Hematopoietic multipotent progenitor cell treated with erythropoietin and hydrocortisone succinate and interleukin-3 and kit ligand, for 4 days (in vitro differentiated cells): ENCODE measurements at places on chromosomes 2 and 18.
A peak's percentile ranks its signal among the peaks of the same experiment; 100 is the strongest.

DNA sequence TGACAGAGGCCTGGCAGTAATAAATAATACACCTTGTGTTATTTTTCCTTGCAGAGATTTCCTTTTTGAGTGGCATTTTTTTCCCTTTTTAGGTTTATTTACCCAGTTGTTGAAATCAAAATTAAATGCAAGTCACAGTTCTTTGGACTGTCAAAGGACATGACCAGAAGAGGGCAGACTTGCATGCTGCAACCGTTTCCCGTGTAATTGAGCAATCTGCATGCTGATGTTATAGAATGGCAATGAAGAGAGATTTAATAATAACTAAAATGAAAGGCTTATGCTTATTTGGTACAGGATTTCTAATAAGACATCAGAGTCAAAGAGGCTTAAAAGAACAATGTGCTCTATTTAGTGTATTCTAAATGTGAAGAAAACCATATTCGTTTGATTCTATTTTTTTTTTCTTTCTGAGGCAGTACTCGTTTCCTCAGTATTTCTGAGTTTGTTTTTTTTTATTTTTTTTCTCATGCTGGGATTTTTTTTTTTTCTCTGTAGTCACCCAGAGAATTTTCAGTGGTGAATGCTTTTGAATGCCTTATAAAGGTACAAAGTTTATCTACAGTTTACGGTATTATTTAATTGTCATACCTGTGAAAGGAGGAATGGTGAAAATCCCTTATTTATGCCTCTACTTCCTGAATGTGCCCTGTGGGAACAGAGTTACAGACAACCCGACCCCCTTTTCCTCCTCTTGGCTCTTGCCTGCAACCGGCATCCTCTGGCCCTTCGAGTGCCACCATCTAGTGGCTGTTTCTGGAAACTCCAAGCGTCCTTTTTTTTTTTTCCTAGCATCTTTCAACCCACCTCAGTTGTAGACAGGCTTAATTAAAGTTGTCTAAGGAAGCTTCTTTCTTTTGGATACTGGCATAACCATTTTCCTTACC is 368.5 kb downstream of the LRRTM1 start:
- DNase-seq, result peak; percentile 77

- peak; percentile 10 for DNase-seq
These were observed 215.5 kb downstream of the TRIB2 start for GRCh38 chr2:12932192-12932591.

GRCh38 chr18:72152935-72153334 is 391.2 kb downstream of the CBLN2 start:
- no peak for DNase-seq

GRCh38 chr2:190819840-190820301 is 60.8 kb upstream of the GLS start:
- no peak for DNase-seq

GRCh38 chr2:170997893-170998597 is 69.0 kb downstream of the GORASP2 start:
- DNase-seq, result peak; percentile 30

- no peak for DNase-seq
These were observed 87.9 kb upstream of the ETAA1 start for GRCh38 chr2:67309281-67309680.

DNA sequence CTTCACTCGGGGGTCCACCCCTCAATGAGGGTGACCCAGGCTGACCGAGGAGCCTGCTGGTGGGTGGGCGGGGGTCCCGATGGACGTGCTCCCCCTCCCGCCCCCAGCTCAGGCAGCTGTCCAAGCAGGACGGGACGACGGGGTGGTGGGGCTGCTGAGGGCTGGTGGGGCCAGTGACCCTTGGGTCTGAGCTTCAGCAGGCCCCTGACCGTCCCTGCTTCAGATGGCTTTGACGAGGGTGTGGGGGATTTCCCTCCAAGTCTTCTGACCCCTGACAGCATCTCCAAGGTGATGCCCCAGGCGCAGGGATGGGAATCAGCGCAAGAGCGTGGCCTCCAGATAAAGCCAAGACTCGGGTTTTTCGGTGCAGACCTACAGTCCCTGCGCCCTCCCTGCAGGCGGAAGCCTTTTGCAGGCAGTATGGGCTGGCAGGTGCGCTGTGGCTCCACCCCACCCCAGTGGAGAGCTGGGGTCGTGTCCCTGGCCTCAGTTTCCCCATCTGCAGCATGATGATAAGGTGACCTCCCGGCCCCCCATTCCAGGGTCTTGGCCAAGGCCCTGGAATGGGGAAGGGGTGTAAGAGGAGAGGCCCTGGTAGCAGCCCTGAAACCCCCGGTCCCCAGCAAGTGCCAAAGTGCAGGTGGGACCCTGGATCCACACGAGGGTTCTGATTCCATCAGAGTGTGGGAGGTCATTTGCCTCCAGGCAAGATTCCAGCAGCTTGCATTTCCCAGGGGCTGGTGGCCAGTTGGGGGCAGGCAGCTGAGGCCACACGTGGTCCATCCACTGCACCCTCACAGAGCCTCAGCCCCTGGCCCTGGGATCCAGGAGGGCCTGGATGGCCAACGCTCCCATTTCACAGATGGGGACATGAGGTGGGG is 8.7 kb downstream of the CROCC2 start:
- DNase-seq, result no peak

DNA sequence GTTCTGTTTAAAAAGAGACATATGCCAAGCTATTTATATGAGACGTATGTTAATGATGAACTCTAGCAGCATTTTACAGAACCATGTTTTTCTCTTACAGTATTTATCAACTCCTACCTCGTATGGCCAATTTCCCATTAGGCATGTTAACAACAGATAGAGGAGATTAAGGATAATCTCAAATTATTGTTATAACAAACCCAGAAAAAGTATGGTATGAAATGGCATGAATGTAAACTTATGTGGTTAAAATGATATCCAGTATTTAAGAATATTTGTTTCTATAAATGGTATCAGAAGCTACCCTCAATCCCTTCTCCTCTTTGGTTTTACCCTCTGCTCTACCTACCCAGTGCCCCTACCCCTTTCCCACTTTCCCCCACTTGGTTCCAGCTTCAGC is 132.0 kb downstream of the IKZF2 start:
- no peak for DNase-seq

DNA sequence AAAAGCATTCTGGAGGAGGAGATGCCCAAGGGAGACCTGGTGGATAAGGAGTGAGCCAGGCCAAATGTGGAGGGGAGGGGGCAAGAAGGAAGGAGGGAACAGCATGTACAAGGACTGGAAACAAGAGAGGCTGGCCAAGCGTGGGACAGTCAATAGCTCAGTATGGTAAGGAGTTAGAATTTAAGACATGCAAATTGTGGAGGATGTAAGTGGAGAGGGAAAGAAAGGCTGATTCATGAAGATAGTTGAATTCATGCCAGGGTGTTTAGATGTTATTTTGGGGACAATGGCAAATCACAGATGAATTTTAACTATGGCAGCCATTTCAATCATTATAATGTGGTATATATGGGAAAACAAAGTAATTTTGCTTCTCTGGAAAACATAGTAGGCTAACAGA is 462.3 kb downstream of the MEIS1 start:
- DNase-seq, result no peak

DNA sequence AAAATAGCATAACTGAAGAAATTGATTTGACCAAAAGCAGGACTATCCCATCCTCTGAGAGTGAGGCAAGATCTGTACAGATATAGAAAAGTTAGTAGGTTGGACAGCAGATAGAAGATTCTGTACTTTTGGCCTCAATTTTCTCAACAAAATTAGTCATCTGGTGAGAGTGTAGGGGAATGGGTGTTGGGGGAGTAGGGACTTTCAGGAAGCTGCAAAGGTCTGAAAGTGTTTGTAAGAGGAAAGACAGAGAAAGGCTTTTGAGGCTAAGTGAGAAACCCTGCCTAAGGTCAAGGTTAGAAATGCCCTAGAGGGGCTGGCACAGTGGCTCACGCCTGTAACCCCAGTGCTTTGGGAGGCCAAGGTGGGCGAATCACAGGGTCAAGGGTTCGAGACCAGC is 40.3 kb downstream of the DAPL1 start:
- DNase-seq, result no peak
